ENCODE measurements at places on chromosomes 2 and 18.

DNA sequence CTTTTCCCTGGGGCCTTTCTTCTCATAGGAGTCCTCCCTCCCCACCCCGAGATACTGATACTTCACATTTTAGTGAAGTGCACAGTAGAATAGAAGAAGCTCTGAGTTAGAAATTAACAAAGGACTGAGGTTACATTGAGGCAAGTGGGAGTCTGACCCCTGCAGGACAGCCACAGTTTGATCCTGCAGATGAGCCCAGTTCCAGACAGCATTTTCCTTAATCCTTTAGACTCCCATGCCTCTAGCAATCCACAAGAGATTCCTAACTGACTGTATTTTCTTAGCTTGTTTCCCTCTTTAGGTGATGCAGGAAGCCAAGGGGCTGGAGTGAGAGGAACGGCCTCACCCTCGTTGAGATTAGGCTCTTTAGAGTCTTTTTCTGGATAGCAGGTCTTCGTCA, 204.0 kb downstream of the CYRIA start:
- DNase-seq: no peak

GRCh38 chr2:233597522-233597921, 19.9 kb upstream of the UGT1A8 start:
- DNase-seq: no peak

DNA sequence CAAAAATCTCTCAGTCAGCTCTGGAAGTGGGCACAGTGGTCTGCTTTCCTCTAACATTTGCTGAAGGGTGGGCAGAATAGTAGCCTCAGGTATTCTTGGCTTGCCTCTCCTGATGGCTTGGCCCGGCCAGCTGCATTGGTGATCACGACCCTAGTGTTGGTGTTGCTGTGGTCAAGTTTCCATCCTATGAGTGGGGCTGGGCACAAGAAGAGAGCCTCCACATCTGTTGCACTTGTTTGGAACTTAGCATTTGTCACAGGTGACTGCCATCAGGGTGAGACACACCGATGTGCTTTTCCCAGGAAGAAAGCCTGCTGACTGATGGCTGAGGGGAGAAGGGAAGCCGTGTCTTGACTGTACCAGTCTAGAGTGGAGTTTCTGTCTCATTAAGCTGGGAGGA, 33.1 kb upstream of the SNORC start:
- no peak for DNase-seq

DNA sequence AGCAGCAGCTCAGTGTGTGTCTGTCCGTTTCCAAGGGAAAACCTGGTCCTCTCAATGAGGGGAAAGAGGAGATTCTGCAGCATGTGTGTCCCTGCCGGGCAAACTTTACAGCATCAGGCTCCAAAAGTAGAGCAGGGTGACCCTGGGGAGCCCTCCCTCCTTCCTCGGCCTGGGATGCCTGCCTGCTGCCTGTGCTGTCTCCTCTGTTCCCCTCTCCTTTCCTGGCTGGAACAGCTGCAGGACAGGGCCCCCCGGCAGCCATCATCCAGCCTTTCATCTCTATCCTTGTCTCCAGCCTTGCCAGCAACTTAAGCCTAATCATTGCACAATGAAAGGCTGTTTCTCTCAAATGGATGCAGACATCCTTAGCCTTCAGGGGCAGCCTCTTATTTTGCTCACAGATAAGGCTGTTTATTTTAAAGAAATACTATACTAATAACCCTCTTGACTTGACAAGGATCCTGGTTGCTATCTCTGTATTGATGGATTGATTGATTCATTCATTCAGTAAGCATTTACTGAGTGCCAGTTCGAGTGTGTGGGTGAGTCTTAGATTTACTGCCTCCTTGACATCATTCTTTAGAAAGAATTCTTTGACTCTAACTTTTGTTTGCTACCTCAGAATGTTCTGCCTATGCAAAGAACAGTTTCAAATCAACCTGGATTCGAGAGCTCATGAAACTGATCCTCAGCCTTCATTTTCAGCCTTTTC, 40.6 kb upstream of the EDAR start:
- DNase-seq: no peak

- no peak for DNase-seq
Measured at GRCh38 chr2:28477087-28477486, 18.8 kb upstream of the PLB1 start.

GRCh38 chr18:79413426-79413825, 17.7 kb downstream of the NFATC1 start:
- DNase-seq: no peak

- no peak for DNase-seq
Measured at GRCh38 chr2:28404086-28404485, 11.4 kb downstream of the FOSL2 start.

DNA sequence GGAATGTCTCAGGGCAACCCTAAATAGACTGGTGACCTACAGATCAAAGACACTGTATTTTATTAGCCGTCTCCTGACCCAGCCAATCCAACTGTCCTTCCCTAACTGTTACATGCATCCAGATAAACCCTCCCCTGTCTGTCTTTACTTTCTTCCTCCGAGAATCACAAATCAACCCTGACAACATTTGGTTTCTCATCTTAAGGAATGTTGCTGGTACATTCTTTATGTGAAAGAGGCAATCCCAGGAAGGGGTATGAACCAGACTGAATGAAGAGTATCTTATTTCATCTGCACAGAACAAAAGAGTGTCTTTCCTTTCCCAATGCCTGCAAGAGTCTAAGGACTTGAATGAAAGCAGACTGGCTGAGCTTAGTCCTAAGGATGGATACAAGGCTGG, 113.9 kb upstream of the LTBP1 start:
- DNase-seq: no peak

Measured in stimulated activated CD4-positive, alpha-beta T cell treated with anti-CD3 and anti-CD28 coated beads, Interleukin-12 subunit alpha, Interleukin-12 subunit beta, amount 100 ng/mL, for 24 hours (primary cell).